ENCODE measurements at places on chromosomes 1 and 21.

DNA sequence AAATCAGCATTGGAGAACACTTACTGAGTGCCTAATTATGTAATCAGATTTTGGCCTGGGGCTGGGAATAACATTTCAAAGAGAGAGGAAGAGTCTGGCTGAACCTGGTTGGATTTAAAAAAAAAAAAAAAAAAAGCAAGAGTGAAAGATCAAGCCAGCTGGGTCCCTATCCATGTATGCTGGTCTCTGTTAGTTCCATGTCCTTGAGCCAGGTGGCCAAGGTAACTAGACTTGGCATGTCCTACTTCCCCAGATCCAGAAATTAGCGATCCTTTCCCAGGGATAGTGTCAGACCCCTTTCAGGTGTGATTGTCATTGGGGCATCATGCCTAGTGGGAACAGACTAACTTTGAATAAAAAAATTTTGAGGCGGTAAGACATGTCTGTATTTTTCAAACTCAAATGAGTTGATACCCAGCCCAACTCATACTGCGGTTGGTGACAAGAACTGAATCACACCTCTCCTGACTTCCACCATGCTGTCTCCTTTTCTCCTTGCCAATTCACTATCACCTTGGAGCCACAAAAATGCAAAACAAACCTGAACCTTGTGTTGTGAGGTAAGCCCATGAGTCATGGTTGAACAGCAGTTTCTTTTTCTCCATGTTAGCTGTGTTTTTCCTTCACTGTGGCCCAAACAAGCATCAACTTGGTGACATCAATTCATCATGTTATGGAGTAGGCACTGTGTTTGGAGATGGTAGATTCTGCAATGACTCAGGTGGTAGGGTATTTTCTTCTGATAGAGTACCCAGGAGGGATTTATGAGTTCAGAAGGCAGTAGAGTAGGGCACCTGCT is 24.5 kb upstream of the PPP2R5A start:
- DNase-seq = no peak

- DNase-seq = no peak
These were observed 69.4 kb downstream of the C4BPA start for GRCh38 chr1:207173396-207173795.

GRCh38 chr1:182847105-182847504 is 8.0 kb downstream of the DHX9 start:
- no peak for DNase-seq

DNA sequence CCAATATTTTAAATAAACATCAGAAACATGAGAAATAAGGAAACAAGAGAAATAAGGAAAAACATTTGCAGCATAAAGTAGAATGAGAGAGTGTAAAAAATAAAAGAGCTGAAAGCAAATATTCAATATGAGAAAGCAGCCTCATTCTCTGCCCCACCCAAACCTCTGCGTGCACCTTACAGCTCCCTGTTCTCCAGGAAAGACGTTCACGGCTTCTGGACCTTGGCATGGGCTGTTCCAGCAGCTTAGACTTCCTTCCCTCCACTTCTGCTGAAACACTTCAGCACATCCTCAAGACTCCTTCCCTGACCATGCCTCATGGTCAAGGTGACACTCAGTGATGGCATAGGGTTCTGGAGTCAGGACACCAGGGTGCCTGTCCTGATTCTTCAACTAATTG is 23.3 kb downstream of the ALPL start:
- no peak for DNase-seq

DNA sequence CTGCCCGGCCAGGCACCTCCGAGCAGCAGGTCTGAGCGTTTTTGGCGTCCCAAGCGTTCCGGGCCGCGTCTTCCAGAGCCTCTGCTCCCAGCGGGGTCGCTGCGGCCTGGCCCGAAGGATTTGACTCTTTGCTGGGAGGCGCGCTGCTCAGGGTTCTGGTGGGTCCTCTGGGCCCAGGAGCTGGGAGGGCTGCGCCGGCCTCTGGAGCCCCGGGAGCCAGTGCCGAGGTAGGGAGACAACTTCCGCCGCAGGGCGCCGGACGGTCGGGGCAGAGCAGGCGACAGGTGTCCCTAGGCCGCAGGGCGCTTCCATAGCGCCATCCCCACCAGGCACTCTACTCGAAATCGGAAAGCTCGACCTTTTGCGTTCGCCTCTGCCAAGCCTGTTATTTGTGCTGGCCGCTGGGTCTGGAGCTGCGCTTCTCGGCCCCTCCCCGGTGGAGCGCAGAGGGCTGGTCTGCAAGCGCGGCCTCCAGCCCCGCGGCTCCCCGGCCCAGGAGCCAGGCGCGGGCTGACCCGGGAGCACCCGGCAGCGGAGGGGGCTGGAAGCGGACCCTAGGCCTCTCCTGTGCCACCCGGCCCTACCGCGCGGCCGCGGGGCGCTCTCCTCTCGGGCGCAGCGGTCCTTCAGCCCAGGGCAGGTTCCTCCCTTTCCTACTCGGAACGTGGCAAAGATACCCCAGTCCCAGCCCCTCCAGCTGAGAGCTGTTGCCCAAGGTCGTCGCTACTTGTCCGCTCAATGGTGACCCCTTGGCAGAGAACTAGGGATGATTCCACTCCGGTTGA is 2.2 kb downstream of the SIM2 start:
- no peak for DNase-seq

DNA sequence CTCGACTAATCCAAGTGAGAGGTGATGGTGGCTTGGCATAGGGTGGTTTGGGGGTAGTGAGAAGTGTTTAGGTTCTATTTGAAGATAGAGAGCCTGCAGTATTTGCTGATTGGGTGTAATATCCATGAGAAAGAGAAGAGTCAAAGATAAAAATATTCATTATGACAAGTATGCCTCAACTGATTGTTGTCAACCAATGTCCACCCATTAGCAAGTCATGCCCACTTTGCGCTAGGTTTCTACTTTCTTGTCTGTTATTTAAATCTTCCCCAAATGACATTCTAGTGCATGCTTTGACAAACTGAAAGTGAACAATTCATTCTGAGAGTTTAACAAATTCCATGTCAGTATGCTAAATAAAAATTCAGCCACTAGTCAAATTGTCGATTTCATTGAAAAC is 3.8 kb upstream of the XCL1 start:
- DNase-seq = no peak

DNA sequence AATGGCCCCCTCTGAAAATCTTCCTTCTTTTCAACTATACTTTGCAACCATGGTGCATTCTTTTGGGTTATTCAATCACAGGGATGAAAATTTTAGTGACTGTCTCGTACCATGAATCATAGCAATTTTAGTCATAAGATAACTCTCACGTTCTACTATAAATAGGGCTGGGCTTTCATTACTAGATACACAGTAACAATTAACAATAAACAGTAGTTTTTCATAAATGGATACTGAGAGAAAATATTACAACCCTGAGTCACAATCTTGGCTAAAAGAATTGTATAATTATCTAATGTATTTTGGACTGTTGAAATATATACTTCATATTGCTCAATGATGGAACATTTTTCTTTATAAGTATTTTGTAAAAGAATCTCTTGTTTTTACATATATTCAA is 96.1 kb downstream of the TEX35 start:
- peak; percentile 83 for DNase-seq

DNA sequence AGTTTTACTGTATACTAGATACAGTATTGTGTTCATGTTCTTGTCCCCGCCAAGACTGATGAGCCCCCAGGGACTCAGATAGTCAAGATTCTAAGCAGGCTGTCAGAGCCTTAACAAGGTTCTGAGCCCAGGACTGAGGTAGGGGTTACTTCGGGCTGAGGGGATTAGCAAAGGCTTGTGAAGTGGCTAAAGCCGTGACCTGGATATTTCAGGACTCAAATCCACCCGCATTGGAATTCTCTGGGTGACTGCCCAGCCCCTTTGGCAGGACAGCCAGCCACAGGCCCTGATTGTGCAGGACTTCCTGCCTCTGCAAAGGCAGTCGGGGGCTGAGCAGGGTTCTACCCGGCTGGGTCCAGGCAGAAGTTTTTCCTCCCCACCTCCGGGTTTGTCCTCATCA is at the start of gene PLA2G5:
Gene PLA2G5 (plus strand): TSS at position 321 of the 400 bp plus-strand sequence. CDS start 14,637 bp downstream, outside the sequence.
- peak; percentile 24 for DNase-seq

- DNase-seq = no peak
These were observed 72.8 kb upstream of the MAP10 start for GRCh38 chr1:232732344-232732910.

- DNase-seq = no peak
These were observed 22.1 kb downstream of the TCEA3 start for GRCh38 chr1:23402286-23403037.

GRCh38 chr1:206524739-206525364 is 17.5 kb downstream of the RASSF5 start:
- DNase-seq = no peak

DNA sequence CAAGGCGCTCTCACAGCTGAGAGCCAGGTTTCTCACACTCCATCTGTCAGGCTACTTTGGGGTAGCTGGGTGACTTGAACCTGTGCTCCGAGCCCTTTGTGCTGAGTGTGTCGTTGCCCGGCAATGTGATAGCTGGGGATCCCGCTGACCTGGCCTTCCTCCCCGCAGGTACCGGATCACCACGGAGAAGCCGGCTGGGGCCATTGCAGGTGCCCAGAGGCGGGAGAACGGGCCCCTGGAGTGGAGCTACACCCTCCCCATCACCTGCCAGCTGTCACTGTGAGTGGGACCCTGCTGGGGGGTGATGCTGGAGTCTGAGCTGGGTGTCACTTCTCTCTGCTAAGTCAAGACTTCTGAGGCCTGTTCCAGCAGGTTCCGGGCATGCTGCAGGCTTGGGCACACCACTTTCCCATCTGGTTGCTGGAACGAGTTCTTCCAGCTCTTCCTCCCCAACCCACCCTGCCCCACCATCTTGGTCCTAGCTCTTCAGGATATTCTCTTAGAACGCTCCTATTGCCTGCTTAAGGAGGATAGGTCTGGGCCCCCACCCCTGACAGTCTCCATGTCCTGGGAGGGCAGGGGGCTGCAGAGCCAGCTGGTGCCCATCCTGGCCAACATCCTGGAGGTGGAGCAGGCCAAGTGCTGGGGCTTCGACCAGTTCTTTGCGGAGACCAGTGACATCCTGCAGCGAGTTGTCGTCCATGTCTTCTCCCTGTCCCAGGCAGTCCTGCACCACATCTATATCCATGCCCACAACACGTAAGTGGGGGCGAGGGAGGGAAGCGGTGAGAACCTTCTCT is 7.5 kb downstream of the IKBKE start:
- DNase-seq = no peak

DNA sequence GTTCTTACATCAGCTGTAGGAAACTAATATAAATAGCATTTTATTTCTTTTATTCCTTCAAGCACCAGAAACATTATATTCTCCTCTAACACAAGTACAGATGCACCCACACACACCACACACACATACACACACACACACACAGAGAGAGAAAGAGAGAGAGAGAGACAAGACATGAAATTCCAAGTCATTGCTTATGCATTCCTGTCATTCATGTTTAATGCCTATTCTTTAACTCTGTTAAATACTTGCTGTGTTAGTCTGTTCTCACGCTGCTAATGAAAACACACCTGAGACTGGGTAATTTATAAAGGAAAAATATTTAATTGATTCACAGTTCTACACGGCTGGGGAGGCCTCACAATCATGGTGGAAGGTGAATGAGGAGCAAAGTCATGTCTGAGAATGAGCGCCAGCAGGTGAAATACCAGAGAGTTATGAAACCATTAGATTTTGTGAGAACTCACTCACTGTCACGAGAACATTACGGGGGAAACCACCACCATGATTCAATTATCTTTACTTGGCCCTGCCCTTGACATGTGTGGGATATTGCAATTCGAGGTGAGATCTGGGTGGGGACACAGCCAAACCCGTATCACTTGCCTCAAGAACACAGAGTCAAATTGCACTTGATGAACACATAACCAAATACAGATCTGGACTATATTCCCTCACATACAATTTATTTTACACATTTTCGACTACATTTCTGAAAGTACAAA is 1058.1 kb upstream of the TMPRSS15 start:
- DNase-seq = no peak

DNA sequence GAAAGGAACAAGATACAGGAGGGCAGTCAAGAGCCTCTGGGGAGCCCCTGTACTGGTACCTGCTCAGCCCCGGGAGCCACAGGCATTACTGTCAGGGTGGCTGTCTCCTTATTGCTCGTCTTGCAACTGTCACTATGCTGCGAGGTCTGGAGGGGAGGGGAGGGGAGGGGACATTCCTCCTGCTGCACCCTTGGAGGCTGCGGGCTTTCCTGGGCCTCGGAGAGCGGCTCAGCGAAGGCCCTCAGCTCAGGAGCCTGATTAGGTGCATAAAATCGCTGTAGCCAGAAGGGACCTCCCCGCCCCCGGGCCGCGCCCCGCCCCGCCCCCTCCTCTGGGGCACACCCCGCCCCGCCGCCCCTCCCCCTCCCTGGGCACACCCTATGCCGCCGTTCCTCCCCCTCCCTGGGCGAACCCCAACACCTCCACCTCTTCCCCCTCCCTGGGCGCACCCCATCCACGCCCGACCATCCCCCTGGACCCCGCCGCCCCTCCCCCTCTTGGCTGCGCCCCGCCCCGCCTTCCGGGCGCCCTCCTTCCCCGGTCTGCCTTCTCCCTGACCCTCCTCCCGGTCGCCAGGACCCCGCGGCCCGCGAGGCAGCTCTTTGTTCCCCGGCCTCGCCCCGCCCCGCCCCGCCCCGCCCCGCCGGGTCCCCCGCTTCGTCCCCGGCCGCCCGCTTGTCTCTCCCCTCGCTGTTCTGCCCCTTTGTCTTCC is 35.5 kb downstream of the CACHD1 start:
- DNase-seq = no peak

GRCh38 chr1:59601041-59601441 is 213.7 kb upstream of the HOOK1 start:
- no peak for DNase-seq

GRCh38 chr1:3785045-3785444 is 11.3 kb downstream of the LRRC47 start:
- DNase-seq = no peak

DNA sequence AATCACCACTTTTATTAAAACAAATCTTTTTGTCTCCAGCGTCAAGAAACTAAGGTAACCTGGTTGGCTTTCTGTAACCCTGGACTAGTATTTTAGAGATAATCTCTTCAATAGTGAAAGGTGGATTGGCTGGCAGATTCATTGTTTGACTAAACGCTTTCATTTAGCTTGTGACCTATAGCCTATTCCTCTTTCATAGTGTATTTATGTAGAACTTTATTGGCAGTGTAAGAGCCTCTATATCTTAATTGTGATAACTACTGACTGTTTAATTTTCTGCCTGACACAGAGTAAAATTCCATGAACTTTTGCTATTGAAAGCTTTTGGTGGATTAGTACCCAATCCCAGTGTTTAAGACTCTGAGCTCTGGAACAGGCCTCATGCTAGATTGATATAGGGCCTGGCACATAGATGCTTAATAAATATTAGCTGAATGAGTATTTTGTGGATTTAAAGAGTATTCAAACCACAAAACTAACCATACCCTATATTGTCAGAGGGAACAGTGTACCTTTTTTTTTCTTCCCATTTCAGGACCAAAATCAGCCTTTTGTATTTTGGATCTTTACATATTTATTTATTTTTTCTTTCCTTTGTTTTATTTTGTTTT is 34.8 kb downstream of the AK4 start:
- DNase-seq = no peak

- DNase-seq = no peak
These were observed 45.9 kb upstream of the EPS15 start for GRCh38 chr1:51565009-51565408.

DNA sequence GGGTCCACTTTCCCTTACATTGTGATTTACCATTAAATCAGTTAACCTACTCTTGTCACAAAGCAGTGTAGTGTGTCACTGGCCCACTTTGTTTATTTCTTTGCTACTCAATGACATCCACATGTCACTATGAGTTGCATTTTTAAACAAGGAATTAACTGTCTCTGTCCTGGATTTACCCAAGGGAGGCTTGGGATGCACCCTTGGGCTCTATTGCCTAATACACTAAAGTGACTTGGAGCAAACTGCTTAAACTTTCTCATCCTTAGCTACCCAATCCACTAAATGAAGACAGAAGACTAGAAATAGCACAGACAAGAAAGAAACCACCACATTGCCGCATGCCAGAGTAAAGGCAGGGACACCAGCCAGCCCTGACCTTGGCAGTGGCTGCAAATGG is 136.2 kb upstream of the TIAM1 start:
- DNase-seq = no peak
